ENCODE measurements at places on chromosomes 11 and 22.

- peak; percentile 29 for DNase-seq
These were observed 875 bp upstream of the STT3A start for GRCh38 chr11:125591649-125592304.

- DNase-seq: no peak
These were observed 1.2 kb downstream of the CARNS1 start for GRCh38 chr11:67416416-67417335.

- DNase-seq: no peak
These were observed 47.8 kb downstream of the PPP2R1B start for GRCh38 chr11:111718436-111718835.

GRCh38 chr11:27348340-27348873 is 14.6 kb downstream of the CCDC34 start:
- DNase-seq: no peak

DNA sequence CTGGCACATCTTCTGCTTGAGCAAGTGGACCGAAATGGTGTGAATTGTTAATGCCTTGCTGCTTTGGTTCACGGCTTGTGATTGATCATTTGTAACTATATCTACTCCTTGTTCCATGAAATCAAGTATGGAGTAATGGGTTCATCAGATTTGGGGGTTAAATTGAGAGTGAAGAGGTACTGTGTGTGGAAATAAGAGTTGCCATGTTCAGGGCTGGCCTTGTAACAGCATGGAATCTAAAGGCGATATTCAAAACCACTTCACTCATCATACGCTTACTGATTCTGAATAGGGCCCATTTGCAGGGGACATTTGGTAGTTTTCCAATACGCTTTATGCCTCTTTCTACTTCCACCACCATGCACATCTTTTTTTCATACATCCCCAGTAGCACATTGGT is 122.2 kb downstream of the DCDC1 start:
- DNase-seq: no peak

- DNase-seq: no peak
These were observed 412 bp downstream of the FGF19 start for GRCh38 chr11:69703453-69703767.

DNA sequence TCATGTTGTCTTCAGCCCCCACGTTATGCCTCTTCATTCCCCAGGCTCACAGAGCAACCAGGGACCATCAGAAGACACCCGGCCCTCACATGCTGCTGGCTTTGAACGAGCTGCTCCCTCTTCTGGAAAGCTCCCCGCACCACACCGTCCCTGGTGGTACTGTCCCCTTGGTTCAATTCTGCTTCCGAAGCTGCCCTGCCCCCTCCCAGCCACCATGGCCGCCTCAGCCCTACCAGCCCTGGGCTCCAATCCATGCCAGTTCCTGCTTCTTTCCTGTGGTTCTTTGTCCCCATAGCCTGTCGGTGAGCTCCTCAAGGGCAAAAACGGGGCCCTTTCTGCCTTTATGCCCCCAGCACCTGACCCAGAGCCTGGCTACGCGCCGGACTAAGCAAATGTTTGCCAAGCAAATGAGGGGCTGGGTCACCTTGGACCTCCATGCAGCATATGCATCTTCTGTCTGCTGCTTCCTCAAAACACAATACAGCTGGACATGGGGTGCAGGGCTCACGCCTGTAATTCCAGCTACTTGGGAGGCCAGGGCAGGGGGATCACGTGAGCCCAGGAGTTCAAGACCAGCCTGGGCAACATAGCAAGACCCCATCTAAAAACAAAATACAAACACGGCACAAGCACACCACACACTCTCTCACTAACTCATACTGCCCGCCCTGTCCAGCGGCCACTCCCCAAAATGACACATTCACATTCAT is 21.3 kb downstream of the TNKS1BP1 start:
- DNase-seq: no peak

GRCh38 chr22:23744001-23744400 is 6.9 kb downstream of the ZNF70 start:
- no peak for DNase-seq

GRCh38 chr11:122229481-122230384 is 113.7 kb upstream of the BLID start:
- DNase-seq: no peak

DNA sequence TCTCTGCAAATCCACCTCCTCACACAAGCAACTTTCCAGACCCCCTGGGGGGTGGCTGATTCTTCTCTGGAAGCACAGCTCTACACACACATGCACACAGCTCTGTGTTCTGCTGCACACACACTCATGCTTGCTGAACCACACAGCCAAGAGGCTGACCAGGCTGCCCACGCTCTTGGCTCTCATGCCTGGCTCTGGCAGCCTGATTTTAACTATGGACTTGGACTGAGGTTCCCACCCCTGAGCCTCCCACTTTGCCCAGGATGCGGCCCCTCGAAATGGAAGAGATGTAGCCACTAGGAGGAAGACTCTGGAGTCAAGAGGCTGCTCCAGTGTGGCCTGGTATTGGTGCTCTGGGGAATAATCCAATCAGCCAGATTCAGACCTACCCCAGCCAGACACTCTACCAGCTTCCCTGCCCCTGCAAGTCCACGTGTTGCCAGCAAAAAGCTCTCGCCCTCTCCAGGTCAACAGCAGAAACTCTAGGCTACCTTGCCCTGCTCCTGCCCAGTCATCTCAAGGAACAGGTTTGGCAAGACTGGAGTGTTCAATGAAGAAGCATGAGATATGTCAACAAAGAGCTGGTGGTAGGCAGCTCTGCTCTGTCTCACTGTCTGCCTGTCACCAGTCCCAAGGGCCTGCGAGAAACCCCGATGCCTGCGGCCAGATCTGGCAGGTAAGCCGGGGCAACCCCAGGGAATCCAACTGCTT is 8.8 kb upstream of the CASTOR1 start:
- no peak for DNase-seq

DNA sequence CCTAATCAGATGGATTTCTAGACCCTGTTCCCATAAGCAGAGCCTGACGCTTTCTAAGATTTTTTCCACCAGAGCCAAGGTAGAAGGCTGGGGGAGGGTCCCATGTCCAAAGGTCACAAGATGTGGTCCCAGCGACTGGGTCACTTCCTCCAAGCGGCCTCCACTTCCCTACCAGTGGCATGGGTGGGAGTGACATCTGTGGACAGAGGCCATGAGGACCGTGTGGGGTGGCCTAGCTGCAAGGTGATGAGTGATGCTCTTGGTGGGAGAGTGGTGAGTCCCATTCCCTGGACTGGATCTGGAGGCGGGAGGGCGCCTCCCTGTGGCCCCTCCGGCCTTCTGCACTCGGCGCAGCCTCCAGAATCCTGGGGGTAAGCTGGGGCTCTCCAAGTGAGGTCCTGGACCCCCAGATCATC is 32.4 kb upstream of the PRR5 start:
- no peak for DNase-seq

- no peak for DNase-seq
These were observed at the start of gene FOLH1 for GRCh38 chr11:49208006-49208721. Gene FOLH1 (minus strand): TSS chr11:49208602. CDS start chr11:49208409, 193 bp downstream.

- no peak for DNase-seq
These were observed 94.8 kb upstream of the PHOX2A start for GRCh38 chr11:72338741-72339140.

DNA sequence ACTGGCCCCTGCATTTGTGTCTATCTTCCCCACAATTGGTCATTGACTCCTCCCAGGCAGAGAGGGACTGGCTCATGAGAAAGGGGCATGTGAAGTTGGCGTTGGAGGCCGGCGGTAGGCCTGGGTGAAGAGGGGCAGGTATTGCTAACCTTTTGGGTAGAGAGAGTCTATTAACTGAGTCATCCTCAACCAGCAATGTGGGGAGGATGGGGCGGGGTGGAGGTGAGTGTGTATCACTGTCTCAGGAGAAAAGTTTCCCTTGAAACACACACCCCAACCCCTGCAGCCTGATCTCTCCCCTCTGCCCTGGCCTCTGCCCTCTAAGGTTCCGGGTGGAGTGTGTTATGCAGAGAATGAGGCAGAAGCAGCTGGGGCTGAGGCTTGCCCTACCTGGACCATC is 60.1 kb upstream of the PHF21B start:
- no peak for DNase-seq

- DNase-seq: no peak
These were observed 1863.7 kb upstream of the RAG2 start for GRCh38 chr11:38461751-38462150.

- DNase-seq: no peak
These were observed 691.4 kb upstream of the CCDC179 start for GRCh38 chr11:23551706-23552105.

- DNase-seq: no peak
These were observed 67.7 kb downstream of the TBC1D22A start for GRCh38 chr22:46829941-46830715.

DNA sequence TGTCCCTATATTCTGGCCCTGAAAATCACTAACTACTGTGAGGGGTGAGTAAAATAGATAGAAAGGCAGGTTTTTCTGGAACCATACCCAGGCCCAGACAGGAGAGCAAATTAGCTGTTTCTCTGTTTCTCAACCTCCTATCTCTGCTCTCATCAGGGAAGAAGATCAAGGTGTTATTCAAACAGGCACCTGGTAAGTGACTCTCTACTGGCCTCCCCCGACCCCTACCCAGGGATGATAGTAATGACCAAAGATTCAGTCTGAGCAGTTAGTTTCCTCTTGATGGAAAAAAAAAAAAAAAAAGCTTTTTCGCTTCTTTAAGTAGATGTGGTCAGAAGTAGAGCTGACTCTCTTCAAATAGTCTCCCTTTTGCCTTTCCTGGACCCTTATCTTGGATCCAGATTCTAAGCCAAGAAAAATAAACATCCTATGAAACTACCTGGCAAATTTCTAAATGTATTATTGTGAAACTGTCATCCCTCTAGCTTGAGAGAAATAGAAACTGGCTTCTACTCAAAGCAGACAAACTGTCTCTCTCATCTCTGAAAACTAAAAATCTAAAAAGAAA is 9.9 kb downstream of the LRRC4C start:
- no peak for DNase-seq

GRCh38 chr22:20558534-20558933 is 51.1 kb downstream of the MED15 start:
- DNase-seq: no peak

- DNase-seq: no peak
These were observed 98.5 kb upstream of the GRK3 start for GRCh38 chr22:25465949-25466348.

GRCh38 chr11:15053191-15053685 is 20.2 kb upstream of the CALCB start:
- no peak for DNase-seq

- no peak for DNase-seq
These were observed 29.1 kb upstream of the TP53I11 start for GRCh38 chr11:44979543-44980399.

DNA sequence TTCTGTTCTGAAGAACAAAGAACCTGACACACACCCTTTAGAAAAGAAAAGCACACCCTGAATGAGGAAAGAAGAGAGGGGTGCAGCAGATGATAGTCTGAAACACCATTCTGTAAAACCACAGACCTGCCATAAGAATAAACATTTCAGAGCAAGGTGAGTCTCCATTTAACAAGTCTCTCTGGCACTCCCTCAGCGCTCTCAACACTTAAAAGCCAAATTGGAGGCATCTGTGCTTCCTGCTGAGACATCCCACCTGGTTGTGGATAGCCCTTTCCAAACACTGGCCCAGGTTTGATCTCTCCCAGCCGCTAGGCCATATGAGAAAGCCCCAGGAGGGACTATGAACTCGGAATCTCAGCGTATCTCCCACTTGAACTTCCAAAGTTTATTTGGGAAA is 36.3 kb downstream of the ETS1 start:
- no peak for DNase-seq

DNA sequence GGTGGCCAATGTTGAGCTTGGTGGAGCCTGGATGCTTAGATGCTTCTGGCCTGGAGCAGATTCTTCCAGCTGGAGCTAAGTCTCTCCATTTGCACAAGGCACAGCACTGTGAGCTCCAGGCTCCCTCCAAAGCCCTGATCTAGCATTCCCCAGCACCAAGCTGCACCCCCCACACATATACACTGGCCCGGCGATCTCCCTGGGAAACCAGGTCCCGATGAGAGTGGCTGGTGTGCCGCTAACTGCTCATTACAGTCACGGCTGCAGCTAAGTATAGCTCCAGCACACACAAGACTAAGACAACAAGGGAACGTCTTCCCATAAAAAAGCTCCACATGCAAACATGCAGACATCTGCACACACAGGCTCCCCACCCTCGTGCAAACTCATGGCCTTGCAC is 17.6 kb downstream of the KCNC1 start:
- DNase-seq: no peak

DNA sequence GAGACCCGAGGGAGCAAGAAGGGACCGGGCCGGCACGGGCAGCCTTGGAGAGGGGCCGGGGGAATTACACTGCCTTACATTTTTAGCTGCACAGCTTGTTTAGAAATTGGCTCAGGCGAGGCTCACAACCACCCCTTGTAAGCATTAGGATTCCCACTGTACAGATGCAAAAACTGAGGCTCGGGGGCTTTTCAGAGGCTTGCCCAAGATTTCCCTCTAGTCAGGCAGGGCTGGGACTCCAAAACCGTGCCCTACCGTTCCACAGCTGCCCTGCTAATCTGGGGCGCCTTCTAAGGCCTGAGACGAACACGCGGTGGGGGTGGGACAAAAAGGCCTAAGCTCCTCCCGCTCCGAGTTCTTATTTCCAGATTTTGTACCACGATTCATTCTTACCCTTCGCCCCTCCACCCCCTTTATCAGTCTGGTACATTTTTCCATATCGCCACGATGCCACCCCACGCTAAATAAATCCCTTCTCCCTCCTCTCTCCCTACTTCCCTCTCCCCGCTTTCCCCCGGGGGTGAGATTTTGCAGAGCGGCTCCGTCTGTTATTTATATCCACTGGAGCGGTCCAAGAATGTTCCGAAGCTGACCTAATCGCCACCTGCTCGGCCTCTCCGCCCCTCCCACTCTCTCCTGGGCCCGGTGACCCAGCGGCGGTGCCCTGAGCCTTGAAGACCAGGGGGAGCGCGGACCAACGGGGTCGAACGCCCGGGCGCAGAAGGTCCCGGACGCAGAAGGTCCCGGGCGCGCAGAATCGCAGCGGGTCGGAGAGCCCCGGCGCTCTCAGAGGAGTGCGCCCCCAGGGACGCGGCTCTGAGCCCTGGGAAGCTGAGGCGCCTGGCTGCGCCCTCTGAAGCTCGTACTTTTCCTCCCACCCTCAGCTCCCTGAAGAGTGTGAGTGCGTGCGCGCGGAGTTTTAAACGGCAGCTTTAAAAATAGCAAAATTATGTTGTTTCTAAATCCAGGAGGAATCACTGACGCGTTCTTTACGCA is 764 bp upstream of the PACSIN3 start:
- no peak for DNase-seq

GRCh38 chr11:97356144-97356543 is 966.3 kb downstream of the JRKL start:
- DNase-seq: no peak

DNA sequence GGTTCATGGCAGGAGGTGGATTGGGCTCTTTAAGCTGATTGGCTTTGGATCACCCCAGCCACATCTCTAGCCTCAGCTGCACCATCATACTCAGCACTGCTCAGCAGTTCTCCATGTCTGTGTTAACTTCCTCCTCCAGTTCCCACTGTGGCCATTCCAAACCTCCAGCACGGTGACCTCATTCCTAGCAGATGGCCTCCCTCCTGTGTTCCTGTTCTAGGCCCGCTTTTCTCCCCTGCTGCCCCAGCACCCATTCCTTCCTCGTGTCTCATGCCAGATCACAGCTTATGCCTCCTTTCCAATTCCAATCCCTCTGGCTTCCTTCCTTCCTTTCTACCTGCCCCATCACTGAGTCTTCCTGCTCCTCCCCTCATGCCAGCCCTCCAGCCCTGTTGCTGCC is 96.1 kb downstream of the MICAL2 start:
- DNase-seq: no peak
